ENCODE measurements at places on chromosomes 12 and 14.

DNA sequence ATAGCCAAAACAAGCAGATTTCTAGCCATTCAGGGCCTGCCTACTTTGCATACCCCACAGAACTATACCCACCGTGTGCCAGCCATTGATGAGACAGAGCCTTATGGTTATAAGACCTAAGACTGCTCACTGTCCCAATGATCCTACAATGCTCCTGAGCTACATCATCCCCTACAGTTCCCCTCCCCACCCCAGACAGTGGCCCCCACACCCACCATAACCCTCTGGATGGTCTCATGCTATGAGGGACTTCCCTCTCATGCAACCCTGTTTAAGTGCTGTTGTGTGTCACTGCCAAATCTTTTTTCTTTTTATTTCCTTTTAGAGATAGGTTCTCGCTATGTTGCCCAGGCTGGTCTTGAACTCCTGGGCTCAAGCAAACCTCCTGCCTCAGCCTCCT lies 75.9 kb downstream of the CHST11 start:
- no peak for DNase-seq

DNA sequence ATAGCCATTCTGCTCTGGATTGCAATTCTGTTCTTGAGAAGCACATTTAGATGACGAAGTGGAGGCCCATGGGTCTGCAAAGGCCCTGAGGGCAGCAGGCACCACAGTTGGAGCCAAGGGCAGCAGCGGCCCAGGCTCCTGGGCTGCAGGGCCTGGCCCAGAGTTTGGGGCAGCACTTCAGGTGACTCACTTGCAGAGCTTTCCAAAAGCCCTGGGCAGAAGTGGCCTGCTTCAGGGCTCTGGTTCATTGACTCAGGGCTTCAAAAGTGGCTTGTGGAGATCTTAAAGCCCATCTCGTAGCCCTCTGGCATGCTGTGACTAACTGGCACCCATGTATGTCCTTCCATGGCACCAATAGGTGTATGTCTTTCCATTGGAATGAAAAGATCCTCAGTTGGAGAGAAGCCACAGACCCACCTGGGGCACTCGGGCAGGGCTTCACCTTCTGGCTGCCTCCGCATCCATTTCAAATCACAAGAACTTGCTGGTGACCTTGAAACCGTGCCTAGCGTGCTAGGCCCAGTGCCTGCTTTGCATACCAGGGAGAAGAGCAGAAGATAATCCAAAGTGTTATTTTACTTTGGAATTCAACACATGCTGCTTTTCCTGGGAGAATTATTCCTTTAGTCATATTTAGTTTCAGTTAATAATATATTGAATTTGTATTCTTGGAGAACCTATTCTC lies 106.7 kb downstream of the PRMT8 start:
- DNase-seq, result no peak

GRCh38 chr12:26791301-26791791 lies 41.6 kb downstream of the ITPR2 start:
- no peak for DNase-seq

- DNase-seq, result no peak
These were observed 47.1 kb downstream of the FLRT2 start for GRCh38 chr14:85576848-85577542.

DNA sequence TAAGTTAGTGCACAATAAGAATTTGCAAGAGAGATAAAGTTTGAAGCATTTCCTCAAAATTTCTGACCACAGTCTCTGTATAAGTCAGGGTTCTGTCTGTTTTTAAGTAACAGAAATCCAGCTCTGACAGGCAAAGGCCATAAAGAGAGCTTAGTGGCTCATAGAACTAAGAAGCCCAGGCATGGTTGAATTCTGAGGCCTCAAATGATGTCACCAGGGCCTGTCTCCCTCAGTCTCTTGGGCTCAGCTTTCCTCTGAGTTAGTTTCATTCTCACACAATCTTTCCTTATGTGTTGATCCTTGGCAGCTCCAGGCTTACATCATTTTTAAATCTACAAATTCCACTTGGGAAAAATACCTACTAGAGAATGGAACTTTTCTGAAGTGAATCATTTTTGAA lies 173.4 kb upstream of the ATP2B1 start:
- no peak for DNase-seq

DNA sequence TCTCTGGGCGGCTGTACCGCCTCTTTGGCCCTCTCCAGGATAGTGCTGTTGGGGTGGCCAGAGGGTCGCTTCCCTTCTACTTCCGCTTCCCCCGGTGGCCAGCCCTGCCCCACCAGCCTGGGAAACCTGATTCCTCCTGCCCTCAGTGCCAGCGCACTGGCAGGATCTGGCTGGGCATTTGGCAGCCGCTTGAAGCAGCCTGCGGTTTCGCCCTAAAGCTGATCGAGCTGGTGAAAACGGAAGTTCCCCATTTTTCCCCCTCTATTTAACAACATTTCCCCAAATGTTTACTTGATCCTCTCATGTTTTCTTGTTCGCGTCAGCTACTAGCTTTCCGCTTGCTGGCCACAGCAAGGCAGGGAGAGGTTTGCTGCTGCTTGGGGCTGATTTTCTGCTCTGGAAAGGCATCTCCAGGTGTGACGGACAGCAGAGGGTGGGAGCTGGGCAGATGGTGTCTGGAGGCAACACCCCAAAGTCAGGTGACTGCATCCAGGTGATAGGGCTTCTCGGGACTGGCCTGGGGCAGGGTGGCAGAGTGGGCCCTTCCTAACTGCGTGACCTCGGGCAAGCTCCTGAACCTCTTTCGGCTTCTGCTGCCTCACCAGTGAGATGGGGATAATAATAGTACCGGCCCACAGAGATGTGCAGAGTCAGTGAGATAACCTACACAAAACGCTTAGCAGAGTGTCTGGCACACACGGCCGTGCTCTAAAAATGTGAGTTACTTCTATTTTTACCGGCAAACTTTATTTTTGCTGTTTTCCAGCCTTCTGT lies 53.1 kb downstream of the TSPAN9 start:
- DNase-seq, result no peak

DNA sequence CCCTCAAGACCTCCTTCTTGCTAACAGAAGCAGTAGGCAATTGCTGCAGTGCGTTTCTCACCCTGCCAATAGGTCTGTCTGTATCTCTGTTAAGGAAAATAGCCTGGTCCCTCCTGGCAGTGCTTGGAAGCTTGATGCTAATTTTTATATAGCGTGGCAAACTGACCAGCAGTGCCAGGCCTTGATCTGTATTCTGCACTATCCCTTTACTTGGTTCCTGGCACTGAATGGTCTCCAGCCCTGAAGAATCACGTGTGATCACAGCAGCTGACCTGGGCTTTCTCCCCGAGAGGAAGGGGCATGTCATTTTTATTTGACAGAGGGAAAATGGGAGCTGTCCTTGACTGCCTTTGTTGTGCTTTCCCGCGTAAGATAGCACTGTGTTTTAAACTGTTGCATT lies 48.7 kb upstream of the TRAF3 start:
- DNase-seq, result no peak

GRCh38 chr12:19979584-19979983 lies 388.8 kb upstream of the PDE3A start:
- no peak for DNase-seq
